ENCODE measurements at places on chromosomes 6 and 20.

- DNase-seq: peak; percentile 50
These were observed 171.1 kb downstream of the MCHR2 start for GRCh38 chr6:99822741-99823512.

GRCh38 chr6:16305788-16306187 is 67.4 kb downstream of the GMPR start:
- no peak for DNase-seq

- DNase-seq: no peak
These were observed 18.4 kb downstream of the STX16 start for GRCh38 chr20:58669287-58670006.

DNA sequence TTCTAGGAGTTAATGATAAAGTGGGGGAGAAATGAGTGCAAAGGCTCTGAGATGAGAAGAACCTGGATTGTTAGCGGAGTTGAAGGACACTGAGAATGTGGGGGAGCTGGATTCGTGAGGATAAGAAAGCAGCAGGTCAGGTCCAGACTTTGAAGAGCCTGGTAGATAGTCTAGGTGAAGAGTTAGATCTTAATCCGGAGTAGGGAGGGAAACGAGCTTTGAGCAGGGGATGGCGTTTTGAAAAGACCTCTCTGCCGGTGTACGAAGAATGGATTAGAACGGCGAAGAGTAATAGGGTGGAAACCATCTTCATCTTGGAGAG is 487 bp upstream of the PHF20 start:
- peak; percentile 5 for DNase-seq

DNA sequence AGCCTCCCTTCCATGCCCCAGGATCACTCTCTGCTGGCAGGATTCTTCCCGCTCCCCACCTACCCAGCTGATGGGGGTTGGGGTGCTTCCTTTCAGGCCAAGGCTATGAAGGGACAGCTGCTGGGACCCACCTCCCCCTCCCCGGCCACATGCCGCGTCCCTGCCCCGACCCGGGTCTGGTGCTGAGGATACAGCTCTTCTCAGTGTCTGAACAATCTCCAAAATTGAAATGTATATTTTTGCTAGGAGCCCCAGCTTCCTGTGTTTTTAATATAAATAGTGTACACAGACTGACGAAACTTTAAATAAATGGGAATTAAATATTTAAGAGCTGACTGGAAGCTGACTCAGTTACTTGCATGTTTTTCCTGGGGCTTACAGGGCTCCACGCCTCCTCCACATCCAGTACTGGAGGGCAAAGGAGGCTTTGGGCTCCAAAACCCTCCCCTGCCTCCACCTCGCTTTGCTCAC is 24.3 kb upstream of the FANCE start:
- no peak for DNase-seq

GRCh38 chr6:21587961-21588480 is 5.5 kb upstream of the SOX4 start:
- peak; percentile 89 for DNase-seq

DNA sequence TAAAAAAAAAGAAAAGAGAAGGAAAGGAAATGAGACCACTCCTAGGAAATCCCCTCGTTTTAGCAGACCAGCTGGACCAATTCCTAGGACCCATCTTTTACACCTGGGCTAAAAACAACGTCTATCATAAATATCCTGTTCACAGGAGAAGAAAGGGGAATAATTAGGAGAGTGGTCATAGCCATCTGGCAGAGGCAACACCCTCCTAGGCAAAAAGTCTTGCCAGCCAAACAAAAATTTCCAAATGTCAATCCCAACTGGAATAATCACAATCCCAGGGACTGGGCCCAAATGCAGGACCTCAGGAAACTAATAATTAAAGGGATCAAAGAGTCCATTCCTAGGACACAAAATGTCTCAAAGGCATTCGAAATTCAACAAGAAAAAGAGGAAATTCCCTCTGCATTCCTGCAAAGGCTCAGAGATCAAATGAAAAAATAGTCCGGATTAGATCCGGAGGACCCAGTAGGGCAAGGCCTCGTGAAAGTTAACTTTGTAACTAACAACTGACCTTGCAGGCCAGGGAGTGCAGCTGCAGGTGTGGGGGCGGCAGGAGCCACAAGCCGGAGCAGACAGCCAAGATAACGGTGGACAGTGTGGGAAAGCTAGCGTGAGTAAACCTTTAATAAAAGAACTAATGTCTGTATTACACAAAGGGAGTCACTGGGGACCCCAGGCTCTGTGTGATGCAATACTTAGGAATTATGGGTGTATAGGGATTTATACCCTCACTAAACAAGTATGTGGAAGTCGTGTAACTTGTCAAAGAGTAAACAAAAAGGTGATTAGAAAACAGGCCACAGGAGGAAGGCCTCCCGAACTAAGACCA is 11.7 kb downstream of the LCA5 start:
- DNase-seq: peak; percentile 70

- no peak for DNase-seq
These were observed 336.0 kb downstream of the QKI start for GRCh38 chr6:163750431-163751031.

GRCh38 chr6:53426667-53427270 is 78.0 kb upstream of the ELOVL5 start:
- DNase-seq: no peak

GRCh38 chr6:6771964-6772363 is 183.4 kb downstream of the LY86 start:
- DNase-seq: no peak

GRCh38 chr6:14848019-14848418 is 397.9 kb upstream of the JARID2 start:
- DNase-seq: no peak

- no peak for DNase-seq
These were observed 26.4 kb upstream of the TLDC2 start for GRCh38 chr20:36849333-36850065.

DNA sequence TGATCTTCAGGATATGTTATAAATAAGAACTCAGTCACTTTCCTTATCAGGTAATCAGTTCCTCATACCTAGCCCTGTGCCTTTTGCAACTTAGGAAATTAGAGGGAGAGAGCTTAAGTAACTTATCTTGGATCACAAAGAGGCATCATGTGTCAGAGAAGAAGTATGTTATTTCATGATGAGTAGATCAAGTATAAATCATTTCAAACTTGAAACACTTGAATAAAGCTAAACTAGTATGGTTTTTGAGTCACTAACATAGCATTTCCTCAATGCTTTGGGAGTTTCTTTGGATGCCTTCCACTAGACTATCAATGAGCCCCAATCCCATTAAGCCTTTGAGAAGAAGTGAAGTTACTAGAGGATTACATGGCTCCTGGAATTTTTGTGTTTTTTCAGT is 102.6 kb upstream of the TNFAIP3 start:
- DNase-seq: no peak

DNA sequence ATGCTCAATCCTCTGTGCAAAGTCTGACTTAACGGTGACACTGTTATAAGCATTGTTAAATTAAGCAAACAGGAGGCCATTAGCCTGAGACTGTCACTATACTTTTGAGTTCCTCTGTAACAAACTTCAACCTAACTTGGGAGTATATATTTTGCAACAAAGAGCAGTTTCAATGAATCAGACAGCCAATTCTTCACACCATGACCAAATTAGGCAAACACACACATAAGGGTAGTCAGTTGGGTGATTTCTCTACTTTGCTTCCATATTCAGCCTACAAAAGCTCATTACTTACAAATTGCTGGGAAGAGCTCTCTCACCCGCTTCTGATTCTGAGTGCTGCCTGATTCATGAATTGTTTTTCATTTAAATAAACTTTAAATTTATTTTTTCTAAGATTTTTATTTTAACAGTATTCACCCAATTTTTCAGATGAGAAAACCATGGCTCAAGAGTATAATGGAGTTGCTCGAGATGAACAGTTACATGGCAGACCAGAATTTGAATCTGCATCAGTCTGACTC is 60.5 kb downstream of the HACE1 start:
- no peak for DNase-seq

- peak; percentile 62 for DNase-seq
These were observed 731 bp downstream of the TUBB2B start for GRCh38 chr6:3226481-3227362.

DNA sequence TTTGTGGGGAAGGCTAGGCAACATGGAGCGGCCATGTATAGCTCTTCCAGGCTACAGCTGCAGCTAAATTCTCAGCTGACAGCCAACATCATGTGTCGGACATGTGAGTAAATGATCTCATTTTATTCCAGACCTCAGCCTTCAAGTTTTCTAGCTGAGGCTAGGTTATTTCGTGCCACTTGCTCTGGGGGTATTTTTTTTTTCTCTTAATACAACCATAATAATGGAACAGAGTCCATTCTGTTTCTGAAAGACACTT is 573.5 kb downstream of the CD109 start:
- DNase-seq: no peak

All from small intestine (tissue), 16 donors.